ENCODE measurements at places on chromosomes 16 and 17.
A peak's percentile ranks its signal among the peaks of the same experiment; 100 is the strongest.

GRCh38 chr16:5509794-5510193 lies 412.2 kb upstream of the EEF2KMT start:
- no peak for DNase-seq

DNA sequence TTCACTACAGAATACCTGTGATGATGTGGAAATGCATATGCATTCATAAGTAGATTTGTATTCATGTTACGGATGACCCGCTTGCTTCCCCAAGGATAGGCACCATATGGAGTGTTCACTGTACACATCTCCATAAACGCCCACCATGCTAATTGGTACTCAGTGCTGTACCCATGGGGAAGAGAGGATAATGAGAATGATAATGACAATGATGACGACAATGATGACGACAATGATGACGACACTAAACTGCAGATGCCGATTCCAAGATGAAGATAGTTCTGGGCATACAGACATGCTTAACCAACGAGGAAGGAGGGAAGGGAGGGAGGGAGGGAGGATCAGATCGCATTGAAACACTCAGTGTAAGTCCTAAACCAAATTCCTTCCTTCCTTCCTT lies 26.5 kb upstream of the ZFHX3 start:
- DNase-seq: no peak

DNA sequence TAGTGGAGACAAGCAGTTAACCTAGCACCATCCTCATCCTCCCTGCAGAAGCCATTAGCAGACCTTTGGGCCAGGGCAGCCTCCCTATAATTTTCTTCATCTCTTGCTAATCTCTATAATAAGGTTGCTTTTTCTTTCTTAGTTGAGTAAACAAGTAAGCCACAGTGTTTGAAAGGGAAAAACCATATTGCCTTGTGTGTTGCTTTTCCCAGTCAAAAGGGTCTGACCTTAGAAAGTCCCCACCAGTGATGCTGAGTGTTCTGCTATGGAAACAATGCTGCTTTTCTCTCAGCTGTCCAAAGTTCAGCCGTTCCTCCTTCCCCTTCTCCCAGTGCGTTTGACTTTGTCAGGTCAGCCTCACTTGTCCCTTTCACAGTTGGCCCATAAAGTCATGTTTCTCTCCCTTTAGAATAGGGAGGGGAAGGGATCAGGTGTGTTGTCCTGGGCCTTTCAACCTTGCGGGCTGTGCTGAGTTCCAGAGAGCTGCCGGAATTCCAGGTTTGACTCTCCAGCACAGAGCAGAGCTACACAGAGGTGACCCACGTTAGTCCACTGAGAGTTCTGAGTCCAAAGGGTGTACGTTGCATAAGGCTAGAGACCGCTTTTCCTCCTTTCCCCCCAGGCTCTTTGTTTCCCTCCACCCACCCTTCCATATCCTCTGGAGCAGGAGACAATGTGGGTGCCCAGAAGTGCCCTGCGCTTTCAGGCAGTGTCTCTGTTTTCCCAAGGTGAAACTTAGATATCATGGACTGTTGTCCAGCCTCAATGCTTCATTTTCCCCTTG lies 15.9 kb upstream of the CLEC18C start:
- no peak for DNase-seq

- DNase-seq: peak; percentile 9
Observed at GRCh38 chr16:24729951-24730815, 732 bp downstream of the TNRC6A start.

DNA sequence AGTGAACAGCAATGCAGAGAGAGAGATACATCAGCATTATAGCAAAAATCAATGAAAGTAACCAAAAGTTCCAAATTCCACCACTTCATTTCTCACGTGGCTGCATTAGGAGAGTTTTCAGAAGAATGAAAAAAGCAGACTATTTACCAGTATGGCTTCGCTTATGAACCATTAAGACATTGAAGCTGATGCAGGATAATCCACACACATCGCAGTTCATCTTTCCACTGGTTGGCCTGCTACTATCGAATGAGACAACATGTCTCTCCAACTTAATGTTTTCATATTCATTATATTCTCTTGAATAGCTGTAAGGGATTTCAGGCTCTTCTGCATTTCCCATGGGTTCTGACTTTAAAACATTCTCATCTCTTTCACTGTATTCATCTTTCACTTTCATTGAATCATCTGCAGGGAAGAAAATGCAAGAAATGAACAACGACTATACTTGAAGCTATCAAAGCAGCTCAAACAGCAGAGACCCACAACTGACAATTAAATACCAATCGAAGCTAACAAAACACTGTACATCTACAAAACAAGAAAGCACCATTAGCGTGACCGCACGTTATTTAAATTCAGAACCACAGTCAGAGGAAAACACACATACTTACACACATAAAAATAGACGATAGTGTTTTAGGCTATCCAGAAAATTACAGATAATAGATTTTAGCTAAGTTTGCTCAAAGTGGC lies 54.9 kb downstream of the GRB7 start:
- DNase-seq: no peak

All from brain microvascular endothelial cell (primary cell).